ENCODE measurements at places on chromosomes 3 and 15.

DNA sequence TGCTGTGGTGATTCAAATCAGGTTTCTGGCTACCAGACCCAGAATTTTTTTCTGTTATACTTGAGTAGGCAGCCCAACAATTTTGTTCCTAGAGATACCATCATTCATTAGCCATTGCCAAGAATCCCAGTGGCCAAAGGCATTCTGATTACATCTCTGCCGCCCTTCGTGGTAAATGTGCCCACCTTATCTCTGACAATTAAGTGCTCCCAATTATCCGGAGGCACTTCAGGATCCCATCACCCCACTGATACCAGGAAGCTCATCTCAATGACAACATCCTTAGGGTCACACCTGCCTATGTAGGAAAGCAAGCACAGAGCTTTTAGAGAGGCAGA is 43.2 kb upstream of the RPL35A start:
- DNase-seq = no peak

- no peak for DNase-seq
Observed at GRCh38 chr15:74631935-74632560, 16.4 kb downstream of the CLK3 start.

GRCh38 chr15:50003786-50004334 is 115.2 kb downstream of the ATP8B4 start:
- DNase-seq = peak; percentile 79

DNA sequence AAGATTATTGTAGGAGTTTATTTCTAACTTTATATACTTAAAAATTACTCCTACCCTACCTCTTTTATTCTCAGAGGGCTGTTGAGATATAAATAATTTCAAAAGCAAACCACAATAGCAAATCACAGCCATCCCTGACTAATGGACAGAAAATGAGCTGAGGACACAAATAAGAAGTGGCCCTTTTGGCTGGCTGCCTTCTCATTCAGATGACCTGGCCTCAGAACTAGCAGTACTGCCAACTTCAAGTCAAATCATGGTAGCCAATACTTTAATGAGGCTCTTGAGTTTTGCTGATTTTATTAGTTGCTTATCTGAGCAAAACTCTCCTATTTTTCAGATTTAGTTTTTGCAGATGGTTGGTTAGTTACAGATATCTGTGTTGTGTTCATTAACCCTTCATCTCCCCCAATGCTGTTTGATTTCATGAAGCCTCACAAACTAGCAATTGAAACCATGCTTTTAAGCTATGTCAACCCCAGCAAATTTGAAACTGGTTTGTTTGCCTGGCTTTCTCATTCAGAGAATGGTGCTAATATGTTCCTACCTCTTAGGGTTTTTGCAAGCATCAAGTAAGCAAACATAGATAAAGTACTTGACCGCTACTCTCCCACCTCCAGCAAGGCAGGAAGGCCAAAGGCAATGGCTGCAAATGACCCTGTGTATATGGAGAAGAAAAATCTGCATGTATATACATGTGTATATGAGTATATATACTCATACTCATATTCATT is 73.4 kb upstream of the HACD2 start:
- peak; percentile 39 for DNase-seq

- no peak for DNase-seq
Observed at GRCh38 chr3:4426782-4427344, 40.2 kb downstream of the SUMF1 start.

Measured in substantia nigra (tissue), 51 donors.